NCI-H446 (cell line): ENCODE measurements at places on chromosomes 16 and 17.

DNA sequence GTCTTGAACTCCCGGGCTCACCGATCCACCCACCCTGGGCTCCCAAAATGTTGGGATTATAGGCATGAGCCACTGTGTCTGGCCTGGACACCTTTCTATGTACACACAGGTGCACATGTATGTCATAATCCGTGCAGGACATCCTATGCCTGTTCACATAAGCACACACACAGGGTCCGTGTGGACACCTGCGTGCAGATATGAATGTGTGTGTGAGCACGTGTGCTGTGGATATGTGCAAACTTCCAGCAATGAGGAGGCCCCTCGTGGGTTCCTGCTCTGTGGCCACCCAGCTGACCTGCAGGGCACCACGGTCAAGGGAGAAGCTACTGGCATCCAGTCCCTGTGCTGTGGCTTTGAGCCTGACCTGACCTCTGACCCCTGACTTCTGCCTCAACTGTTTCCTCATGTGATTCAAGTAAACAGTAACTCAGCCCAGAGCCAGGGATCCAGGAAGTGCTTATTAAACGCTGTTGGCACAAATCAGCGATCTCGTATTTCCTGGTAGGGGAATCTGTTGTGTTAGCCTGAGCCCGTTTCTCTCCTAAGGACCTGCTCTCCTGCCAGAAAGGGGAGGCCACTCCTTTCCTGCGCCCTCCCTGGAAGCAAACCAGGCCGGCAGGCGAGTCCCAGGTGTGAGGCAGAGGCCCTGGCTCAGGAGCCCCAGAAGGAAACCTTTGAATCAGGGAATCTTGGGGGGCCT, 6.5 kb downstream of the CPNE7 start:
- no peak for DNase-seq

- no peak for DNase-seq
Observed at GRCh38 chr17:27449541-27449940, 6.7 kb upstream of the KSR1 start.

DNA sequence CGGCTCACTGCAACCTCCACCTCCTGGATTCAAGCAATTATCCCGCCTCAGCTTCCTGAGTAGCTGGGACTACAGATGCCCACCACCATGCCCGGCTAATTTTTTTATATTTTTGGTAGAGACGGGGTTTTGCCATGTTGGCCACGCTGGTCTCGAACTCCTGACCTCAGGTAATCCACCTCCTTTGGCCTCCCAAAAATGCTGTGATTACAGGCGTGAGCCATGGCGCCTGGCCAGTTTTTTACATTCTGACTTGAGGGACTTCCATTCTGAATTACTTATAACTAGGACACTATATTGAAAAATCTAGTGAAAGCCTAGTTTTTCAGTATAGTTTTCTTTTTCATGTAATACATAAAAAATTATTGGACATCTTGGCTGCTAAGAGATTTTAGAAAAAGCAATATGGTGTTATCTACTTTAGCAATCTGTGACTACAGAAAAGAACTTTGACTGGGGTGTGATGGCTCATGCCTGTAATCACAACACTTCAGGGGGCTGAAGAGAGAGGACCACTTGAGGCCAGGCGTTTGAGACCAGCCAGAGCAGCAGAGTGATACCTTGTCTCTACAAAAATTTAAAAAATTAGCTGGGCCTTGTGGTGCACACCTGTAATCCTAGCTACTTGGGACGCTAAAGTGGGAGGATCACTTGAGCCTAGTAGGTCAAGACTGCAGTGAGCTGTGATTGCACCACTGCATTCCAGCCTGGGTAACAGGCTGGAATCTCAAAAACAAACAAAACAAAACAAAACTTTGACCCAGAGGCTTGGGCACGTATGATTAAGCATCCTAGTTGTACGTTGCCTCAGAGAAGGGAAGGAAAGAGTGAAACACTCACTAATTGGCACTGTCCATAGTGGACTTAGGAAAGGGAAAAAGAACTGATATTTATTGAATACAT, 26.8 kb upstream of the GOSR1 start:
- no peak for DNase-seq

GRCh38 chr17:2926019-2926650, 129.9 kb downstream of the RAP1GAP2 start:
- DNase-seq = no peak

GRCh38 chr17:61409301-61410112, 9.9 kb downstream of the TBX2 start:
- DNase-seq = peak; percentile 17

DNA sequence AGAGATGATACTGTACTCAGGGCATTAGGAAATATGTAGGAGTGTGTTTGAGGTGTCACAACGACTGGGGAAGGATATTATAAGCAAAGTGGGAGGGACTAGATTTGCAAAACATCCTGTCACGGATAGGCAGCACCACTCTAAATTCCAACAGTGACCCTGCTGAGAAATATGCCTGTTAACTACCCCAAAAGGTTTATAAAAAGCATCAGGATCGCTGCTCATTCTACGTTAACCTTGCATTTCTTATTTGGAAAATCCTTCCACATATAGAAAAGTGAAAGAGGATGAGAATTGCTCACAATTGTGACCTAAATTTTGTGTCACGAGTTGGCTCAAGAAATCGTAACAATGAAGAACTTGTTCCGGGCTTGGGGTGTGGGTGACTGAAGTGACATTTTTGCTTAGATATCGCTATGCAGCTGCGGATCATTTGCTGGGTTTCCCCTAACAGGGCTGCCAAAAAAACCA, 51.6 kb downstream of the N4BP1 start:
- no peak for DNase-seq

DNA sequence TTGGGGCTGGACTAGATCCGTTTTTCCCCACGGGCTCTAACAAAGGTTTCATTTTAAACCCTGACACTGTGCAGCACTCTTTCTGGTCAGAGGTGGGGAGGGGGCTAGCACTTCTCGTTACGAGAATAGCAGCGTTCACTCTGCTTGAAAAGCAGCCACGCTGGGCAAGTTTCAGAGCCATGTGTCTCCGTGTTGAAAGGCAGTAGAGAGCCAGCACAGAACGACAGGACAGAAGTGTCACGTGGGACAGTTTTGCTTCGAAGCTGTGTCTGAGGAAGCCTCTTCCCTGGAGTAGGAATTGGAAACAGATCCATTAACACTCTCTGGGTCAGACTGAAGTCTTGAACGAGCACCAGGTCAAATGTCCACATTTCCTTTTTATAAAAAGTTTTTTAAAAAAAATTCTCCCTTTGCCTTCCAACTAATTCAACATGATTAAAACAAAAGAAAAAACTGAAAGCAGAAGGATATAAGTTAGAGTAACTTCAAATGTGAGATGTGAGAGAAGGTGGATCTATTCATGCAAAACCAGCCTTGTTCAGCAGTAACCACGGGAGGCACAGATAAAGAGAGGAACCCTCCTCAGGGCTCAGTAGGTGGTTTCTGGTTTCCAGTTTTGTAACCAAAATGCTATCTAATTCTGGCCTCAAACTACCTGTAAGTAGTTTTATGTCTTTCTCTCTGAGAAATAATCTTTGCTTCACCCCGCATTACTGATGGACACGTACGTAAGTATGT, 65.0 kb downstream of the SMG6 start:
- no peak for DNase-seq

GRCh38 chr17:81511804-81512561, 616 bp downstream of the ACTG1 start:
- DNase-seq = no peak
